HS-5 (cell line): ENCODE measurements at places on chromosomes 11 and 22.
A peak's percentile ranks its signal among the peaks of the same experiment; 100 is the strongest.

DNA sequence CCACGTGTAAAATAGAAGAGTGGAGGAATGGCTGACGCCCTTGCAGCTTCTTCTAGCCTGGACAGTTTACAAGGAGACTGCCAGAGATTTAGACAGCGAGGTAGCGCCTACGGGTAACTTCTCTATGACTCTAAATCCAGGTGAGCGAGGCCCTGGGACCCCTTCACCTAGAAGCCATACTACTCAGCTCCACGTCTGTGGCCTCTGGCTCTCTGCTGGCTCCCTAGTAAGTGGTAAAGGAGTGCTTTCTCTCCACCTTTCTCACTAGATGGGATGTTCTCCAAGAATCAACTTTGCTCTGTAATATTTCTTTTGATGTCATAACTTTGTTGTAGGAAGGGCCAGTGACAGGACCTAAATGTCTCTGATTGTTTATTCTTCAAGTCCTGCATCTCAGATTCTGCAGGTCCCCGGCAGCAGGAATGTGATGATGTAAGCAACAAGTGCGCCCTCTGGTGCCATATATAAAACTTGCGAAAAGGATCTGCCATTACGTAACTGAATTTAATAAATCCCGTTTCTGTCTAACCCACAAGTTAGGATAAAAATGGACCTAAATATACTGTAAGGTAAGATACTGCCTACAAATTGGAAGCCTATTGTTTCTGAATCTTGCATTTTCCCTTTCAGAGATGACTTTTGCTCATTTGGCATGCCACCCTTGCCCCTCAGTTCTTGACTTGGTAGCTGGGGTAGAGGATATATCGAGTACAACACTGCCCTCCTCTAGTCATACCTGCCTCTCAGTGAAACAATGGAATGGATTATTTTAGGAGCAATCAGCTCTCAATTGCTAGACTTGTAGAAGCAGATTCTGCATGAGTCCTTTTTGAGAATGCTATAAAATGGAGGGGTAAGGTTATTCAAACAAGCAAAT is 11.0 kb upstream of the PTPN5 start:
- DNase-seq: peak; percentile 35

- DNase-seq: no peak
Measured at GRCh38 chr11:62842171-62842741, 2.9 kb upstream of the WDR74 start.

- DNase-seq: no peak
Measured at GRCh38 chr11:127273593-127274327, 273.2 kb upstream of the KIRREL3 start.

- no peak for DNase-seq
Measured at GRCh38 chr11:122453586-122453985, 201.9 kb upstream of the UBASH3B start.

GRCh38 chr11:107494055-107494454 is 36.4 kb upstream of the CWF19L2 start:
- no peak for DNase-seq

DNA sequence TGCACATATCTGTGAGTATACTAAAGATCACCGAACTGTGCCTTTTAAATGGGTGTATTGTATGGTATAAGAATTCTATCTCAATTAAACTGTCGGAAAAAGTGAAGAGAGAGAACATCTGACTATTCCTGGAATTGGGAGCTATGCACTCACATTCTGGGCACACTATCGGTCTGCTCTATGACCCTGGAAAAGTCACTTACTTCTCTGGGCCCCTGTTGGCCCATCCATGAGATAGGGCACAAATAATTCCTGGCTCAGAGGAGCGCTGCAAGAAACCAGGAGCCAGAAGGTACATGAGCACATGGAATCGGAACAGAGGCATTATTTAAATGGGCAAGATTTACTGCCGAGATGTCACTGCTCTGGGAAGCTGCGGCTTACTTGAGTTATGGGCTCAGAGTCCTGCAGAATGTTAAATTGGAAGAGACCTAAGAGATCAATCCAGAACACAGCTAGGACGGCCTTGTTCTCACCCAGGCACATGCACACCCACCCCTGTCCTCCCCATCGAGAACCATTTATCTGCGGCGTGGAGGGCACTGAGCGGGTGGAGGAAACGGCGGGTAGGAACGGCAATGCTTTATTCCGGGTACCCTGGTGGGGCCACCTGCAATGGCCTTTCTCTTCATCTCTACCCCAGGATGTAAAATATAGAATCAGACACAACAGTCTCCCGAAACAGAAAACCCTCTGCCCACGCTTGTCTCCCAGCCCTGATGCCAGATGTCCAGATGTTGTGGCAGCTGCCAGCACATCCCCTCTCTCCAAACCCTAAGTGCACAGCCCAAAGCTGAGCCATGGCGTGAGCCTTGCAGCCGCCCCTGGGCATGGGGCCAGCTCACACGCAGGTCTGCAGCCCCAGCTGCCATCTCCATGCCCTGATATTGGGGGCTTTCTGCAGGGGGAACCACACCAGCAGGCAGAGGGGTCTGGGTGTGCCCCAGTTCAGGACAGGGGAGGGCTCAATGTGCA is 142.4 kb downstream of the DSCAML1 start:
- no peak for DNase-seq

DNA sequence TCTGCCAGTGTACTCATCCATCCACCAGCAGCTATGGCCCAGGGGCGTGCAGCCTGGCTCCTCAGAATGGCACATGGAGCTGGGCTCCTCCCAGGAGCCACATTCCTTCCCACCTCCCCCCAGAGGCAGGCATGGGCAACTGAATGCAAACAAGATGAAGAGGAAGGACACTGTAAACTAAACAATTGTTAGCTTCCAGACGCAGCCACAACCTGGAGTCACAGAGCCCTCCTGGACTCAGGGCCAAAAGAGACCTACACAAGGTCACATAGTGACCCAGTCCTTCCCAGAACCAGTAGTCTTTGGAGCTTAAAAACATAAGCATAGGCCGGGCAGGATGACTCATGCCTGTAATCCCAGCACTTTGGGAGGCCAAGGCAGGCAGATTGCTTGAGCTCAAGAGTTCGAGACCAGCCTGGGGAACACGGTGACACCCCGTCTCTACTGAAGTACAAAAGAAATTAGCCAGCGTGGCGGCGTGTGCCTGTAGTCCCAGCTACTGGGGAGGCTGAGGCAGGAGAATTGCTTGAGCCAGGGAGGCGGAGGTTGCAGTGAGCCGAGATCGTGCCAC is 30.7 kb upstream of the CLDN5 start:
- DNase-seq: no peak

DNA sequence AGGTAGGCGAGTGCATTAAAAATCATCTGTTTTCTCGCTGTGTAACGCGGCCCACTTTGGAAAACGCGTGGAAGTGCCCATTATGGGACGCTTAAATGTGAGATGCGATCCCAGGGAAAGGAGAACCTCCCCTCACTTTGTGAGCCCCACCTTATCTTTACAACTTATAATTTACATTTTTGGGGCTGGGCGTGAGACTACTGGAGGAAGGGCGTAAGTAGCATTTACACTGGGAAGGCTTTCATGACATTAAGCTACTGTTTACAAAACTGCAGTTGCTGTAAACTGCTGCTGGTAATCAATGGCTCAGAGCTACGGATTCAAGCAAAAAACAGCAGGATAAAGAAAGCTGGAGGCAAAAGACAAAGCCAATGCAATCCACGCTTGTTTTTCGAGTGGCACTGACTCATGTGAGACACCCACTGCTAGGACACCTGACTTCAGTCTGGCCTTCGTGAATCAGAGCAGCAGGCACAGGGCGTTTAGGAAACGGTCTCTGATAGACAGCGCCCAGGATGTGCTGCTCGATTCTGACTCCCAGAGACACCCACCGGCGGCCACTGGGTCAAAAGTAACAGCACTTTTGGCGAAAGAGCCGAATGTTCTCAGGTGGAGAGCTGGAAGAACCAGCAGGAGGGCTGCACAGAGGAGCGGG is 78.3 kb downstream of the TRMU start:
- DNase-seq: no peak

GRCh38 chr22:34814260-34815025 is 251.5 kb upstream of the ISX start:
- no peak for DNase-seq
